ENCODE measurements at places on chromosomes 11 and 22.

GRCh38 chr11:1354125-1354938 lies 35.4 kb upstream of the BRSK2 start:
- no peak for DNase-seq

GRCh38 chr11:108733479-108734116 lies 68.7 kb downstream of the DDX10 start:
- peak; percentile 62 for DNase-seq

GRCh38 chr11:89508544-89508943 lies 17.4 kb upstream of the NOX4 start:
- no peak for DNase-seq

GRCh38 chr11:68361702-68362101 lies 49.3 kb downstream of the LRP5 start:
- no peak for DNase-seq

DNA sequence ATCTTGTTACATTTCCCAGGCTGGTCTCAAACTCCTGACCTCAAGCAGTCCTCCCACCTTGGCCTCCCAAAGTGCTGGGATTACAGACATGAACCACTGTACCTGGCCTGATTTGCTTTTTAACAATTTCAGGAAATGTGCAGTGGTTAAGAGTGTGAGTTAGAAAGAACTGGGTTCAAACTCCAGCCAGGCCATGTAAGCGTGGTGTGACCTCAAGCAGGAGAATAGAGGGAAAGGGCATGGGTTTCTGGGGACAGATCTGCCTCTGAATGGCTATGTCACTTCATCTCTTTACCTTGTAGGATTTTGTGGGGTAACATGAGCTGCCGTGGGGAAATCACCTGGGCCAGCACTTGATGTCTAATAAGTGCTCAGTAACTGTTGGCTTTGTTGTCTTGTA lies 9.3 kb downstream of the SNRPD3 start:
- DNase-seq = no peak

DNA sequence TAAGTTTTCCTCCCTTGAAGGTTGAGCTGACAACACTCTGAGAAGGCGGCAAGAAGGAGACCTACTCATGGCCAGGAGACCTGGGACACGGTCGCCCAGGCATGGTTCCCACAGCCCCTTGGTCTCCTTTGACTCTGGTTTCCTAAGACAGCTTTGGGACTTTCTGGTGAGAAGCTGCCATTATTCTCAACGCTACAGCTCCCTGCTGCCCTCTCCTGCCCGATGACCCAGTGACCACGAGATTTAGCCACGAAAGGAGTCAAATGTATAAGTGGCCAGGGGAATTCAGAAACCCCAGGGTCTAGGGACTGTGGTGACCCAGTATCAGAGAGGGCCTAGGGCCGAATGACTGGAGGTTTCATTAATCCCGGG lies 699 bp upstream of the SDF2L1 start:
- DNase-seq = peak; percentile 55

- no peak for DNase-seq
Observed at GRCh38 chr11:71466358-71466757, 13.4 kb downstream of the NADSYN1 start.

DNA sequence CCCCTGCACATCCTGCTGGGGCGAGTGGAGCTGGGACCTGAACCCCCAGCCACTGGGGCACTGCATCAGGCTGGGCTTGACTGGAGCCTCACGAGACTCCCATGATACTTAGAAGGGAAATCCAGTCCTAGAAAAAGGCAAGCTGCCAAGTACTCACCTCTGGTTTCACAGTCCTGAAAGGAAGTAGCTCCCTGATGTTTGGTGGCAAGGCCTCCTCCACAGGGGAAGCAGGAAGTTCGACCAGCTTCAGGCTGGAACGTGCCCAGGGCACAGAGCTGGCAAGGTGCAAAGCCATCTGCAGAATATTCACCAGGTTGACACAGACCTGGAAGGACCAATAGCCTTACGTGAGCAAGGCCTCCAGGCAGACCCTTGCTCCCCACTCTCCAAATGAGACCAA lies 26.8 kb upstream of the NRIP3 start:
- no peak for DNase-seq

DNA sequence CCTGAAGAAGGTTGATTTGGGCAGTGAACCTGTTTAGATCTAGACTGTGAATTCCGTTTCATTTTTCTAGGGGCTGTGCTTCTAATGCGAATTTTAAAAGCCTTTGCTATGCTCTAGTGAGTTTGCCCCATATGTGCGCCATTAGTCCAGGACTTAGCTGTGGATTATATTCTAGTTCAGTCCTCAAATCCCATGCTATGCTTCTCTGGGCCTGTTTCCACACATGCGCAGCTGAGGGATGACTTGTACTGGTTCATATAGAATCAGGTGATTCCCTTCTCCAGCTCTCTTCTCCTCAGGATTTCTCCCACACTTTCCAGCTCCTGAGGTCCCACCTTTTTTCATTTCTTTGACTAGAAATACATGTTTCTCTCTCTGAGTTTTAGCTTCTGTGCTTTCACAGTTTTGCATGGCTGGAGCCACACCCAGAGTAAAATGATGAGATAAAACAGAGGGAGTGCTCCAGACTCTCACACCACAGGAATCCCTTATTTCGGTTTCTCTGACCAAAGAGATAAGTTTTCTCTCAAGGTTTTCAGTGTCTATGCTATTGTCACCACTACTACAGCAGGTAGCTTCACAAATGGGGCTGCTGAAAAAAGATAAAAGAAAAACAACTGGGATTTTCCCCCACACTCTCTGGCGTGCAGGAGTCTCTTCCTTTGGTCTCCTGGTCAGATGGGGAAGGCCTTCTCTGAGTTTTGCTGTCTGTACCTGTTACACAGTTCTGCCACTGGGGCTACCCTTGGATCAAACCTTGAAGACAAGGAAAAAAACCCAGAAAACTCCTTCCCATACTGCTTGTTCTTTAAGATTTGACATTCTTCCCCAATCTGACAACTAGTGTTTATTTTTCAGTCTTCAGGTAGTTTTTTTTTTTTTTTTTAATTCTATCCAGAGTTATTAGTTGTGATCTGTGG lies 96.2 kb upstream of the TEAD1 start:
- no peak for DNase-seq

DNA sequence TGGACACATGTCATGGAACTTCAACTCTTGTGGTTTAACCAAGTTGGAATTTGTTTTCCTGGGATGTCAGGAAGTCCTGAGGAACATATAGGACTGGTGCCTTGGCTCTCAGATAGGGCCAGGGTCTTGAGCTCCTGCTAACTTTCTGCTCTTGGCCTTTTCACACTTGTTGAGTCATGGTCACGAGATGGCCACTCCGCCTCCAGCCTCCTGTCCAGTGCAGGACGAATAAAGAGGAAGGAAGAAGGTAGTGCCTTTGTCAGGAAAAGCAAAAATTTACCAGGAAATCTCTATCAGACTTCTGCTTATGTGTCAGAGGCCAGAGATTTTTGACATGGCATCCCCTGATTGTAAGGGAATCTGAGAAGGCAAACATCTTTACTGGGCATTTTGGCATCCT lies 89.1 kb upstream of the ARHGAP20 start:
- no peak for DNase-seq

GRCh38 chr11:59756845-59757244 lies 1.7 kb downstream of the STX3 start:
- DNase-seq = peak; percentile 15

DNA sequence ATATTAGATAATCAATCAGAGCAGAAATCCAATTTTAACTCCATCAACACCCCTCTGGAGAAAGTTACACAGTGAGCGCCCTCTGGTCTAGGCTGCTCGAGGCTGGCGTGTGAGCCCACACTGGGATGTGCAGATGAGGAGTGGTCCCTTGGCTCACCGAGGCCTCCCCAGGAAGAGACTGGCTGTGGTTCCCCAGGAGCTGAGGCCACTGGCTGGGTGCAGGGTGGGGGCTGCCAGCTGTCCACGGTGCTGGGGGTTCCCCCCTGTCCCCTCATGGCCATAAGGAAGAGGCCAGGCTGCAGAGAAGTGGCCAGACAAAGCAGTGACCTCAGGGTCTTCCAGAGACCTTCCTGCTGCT lies 750.7 kb downstream of the BRD1 start:
- no peak for DNase-seq

DNA sequence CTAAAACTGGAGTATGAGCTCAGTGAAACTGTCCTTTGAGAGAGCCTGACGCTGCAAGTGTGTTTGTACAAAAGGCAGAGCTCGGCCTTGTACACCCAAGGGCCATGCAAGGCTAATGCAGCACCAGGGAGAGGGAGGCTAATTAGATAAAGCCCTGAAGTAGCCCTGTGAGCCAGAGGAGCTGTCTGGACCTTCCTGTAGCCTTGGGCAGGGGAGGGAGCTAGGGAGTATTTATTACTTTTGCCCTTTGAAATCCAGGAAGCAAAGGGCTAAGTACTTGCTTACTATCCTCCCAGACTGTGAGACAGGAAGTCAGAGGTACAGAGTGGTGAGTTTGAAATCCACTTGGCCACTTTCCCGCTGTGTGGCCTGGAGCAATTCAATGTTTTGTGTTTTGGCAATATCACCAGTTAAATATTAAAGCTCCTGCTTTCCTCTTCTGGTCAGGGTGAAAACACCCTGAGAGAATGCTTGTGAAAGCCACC lies 10.2 kb upstream of the LDHA start:
- peak; percentile 79 for DNase-seq

- DNase-seq = no peak
Observed at GRCh38 chr11:77090046-77090372, 12.6 kb upstream of the OMP start.

DNA sequence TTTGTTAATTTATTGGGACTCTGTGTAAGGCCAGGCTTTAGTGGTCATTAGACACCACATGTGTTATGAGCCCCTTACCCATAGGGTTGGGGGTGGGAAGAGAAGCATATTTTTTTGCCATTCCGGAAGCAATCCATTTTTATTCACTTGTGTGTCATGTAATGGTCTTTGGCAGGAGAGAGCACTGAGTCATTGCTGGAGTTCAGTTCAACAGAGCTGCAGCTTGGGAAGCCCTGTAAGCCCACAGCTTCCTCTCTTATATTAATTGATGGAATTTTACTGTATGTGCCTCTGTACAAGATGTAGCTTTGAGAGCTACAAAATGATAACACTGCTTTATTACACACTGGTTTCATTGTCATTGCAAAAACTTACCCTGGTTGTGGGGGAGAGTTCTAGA lies 177.3 kb upstream of the SORL1-AS1 start:
- DNase-seq = peak; percentile 93

GRCh38 chr22:49781289-49781782 lies 46.3 kb downstream of the BRD1 start:
- DNase-seq = no peak

DNA sequence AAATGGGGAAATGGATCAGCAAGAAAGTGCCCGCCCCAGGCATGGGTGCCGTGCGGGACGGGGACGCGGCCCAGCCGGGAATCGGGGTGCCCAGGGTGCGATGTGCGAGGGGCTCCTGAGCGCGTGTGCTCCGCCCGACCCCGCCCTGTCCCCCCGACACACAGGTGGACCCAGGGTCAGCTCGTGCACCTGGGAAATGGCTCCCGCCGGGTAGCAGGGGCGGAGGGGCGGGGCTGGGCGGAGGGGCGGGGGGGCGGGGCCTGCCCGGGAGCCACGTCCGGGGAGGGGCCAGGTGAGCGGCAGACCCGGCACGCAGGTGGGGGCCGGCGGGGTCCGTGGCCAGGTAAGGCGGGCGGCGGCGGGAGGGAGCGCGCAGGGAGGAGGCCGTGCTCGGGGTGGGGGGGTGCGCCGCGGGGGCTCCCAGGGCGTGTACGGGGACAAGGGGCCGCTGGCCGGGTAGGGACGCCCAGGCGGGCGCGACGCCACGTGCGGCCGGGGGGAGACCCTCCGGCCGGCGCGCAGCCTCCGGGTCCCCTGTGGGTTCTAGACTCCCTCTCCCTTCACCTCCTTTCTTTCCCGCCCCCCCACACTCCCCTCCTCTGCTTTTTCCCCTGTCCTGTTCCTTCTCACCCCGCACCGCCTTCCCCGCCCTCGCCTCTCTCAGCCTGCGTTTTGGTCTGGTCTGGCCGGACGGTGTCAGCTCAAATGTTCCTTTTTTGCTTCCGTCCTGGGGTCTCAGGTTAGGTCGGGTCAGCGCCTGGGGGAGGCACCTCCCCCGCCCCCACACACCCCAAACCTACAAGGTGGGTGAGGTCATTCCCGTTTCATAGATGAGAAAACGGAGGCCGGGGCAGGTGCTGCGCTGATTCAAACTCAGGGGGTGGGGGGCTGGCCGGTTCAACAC lies at the start of gene ARHGAP8:
TSS of gene ARHGAP8 (plus strand) at position 291 of the 904 bp plus-strand sequence. CDS start 33,953 bp downstream, outside the sequence.
- no peak for DNase-seq

DNA sequence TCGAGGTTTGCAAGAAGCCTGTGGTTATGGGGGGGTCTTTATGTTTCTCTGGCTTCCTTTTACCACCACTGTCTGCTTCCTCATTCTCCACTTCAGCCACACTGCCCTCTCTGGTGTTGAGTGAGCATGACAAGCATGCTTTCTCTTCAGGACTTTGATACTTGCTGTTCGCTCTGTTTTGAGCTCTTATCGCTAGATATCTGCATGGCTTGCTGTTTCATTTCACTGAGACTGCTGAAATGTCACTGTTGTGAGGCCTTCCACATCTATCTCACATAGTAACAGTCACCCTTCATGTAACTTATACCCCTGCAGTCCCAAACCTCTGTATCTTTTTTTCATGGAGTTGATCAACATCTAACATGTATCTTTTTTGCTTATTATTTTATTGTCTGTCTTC lies 59.8 kb downstream of the TMEM135 start:
- DNase-seq = peak; percentile 27

GRCh38 chr22:46681010-46681409 lies 57.0 kb downstream of the CERK start:
- no peak for DNase-seq

GRCh38 chr11:19953909-19954308 lies 206.4 kb downstream of the DBX1 start:
- peak; percentile 91 for DNase-seq

GRCh38 chr11:2999464-2999998 lies 7.4 kb upstream of the NAP1L4 start:
- no peak for DNase-seq

GRCh38 chr11:118186346-118187107 lies 10.1 kb upstream of the SCN2B start:
- no peak for DNase-seq

- peak; percentile 77 for DNase-seq
Observed at GRCh38 chr22:31192513-31192912, 19.6 kb upstream of the LIMK2 start.

DNA sequence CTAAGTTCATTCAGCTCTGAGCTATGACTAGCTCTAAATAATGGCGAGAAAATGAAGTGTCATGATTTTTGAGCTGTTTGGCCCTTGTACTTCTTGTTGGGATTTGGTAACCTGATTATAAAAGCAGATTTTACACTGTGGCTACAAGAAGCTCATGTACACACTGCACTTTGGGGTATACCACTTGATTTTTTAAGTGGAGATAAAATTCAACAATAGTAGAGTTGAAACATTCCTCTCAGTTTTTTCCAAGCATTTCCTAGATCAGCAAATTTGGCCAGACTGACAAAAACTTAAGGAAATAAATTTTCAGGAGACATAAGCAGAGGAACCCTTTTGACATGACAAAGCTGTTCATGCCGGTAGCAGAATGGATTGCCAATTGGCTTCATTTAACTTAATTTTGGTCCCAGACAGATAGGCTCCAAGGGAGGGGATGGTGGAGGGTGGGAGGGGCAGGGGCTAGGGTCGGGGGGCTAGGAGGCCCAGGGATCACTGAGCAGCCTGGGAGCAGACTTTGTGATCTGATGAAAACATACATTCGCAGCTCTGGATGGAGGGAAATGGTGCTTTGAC lies 575.9 kb downstream of the METTL15 start:
- no peak for DNase-seq

Measured in IMR-90 (cell line).